ENCODE measurements at places on chromosomes 5 and 9.

DNA sequence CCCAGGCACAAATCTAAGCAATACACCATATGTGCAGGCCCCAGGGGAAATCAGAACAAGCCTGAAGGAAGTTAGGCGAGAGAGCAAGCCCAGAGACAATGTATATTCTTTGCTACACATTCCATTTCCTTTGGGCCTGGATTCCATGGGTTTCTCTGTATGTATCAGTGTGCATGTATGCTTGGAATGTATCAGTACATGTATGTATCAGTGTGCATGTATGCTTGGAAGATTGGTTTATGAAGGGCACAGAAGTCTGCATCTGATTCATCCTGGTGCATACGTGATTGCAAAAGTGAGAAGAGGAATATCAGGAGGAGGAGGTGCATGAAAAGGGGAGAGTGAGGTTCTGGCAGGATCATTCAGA, 232.6 kb upstream of the ANKRD55 start:
- DNase-seq, result no peak

GRCh38 chr5:6581090-6581489, 51.8 kb downstream of the NSUN2 start:
- DNase-seq, result no peak

DNA sequence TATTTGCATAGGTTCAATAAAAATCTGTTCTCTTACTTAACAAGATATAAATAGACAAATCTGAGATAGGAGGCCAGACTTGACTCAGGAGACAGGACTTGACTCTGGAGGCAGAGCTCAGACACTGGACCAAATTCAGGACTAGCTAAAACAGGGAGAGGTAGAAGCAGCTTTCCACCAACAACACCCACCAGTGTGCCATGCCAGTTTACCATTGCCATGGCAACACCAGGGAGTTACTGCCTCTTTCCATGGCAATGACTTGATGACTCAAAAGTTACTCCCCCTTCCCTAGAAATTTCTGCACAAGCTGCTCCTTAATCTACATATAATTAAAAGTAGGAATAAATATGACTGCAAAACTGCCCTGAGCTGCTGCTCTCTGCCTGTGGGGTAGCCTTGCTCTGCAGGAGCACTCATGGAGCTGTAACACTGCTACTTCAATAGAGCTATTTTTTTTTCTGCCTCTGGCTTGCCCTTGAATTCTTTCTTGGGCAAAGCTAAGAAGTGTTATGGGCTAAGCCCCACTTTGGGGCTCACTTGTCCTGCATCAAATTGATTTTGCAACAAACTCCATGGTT, 473.0 kb downstream of the PLK2 start:
- DNase-seq, result no peak

DNA sequence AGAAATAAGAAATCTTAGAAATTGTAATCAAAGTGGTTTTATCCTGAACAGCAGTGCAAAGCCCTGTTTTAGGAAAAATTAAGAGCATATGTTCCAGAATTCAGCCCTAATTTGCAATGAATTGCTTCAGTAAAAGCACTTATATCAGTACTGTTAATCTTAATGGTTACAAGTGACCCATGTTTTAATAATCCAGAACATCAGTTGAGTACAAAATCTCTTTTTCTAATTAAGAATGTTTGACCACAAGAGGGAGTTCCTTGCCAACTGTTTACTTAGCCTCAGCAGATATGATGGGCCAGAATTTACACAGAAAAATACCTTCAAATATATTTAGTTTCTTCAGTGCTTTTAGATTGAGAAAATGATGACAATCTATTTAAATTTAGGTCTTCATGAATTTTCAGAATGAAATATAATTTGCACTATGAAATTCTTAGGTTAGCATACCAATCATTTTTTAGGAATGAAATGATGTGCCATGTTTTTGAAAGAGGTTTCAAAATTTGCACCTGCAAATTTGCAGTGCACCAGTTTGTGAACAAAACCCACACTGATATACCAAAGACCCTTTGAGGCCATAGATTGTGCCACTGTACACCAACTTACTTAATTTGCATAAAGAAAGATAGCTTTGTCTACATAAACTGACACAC, 926.3 kb upstream of the ARRDC3 start:
- no peak for DNase-seq

GRCh38 chr9:6566409-6567139, 79.0 kb downstream of the GLDC start:
- DNase-seq, result no peak

DNA sequence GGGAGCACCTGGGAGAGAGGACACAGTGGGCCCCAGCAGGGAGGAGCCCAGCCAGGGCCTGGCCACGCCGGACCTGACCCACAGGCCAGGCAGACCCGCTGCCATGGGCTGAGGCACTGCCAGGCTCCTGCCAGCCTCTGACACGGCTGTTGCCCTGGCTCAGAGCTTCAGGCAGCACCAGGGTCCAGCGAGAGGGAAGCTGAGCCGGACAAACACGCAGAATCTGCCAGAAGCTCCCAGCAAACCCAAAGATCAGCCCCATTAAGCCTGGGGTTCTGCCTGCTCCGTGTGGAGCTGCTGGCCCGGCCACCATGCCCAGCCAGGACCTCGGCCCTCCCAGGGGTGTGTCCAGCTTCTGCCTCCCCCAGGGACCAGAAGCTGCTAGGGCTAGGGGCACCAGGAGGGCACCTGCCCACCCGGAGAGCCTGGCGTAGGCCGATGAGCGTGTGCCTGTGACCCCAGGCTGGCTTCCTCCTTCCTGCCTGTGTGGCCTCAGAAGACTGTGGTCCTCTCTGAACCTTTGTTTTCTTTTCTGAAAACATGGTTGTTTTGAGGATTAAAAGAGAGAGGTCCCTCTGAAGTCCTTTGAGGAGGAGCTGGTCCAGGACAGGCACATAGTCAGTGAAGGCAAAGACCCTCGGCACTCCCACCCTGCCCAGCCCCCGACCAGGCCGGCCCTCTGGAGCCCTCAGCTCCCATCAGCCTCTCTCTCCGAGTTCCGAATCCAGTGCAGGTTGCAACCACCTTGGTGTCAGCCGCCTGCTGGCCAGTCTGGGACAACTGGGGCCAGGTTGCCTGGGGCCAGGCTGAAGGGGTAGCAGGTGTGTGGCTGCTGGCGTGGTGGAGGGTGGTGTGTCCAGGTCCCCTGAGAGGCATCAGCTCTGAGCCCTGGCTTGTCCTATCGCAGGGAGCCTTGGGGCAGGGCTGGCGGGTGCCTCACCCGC, 39.6 kb downstream of the KCNT1 start:
- DNase-seq, result no peak

DNA sequence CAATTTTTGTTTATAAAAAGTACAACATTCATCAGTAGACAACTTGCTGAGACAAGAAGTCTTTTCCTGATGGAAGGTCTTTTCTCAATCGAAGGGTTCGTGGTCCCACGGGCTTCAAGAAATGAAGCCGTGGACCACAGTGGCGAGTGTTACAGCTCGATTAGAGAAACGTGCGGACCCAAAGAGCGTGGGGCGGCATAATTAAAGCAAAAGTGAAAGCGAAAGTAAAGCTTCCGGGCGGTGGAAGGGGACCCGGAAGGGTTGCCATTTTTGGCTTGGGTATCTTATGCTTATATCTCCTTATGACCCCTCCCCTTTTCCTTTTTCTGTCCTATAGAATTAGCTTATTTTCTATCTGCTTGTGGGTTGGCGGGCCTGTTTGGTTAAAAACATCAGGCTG, 2309.4 kb upstream of the ACO1 start:
- no peak for DNase-seq

DNA sequence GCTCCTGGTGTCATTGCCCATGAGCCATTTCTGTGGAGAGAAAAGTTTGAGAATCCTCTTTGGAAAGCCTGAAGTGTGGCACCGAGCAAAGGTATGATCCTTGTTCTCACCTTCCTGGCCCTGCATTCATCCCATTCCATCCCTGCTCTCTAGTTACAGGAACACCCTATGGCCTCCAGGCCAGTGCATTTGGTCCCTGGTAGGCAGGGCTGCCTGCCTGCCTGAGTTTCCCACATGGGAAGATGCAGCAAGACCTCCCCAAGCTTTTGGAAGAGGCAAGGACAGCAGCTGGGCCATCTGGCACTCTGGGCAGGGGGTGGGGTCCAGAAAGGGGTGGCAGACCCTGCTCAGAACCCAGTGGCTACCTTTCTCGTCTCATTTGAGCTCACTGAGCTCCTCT, 24.5 kb downstream of the IGIP start:
- no peak for DNase-seq

GRCh38 chr5:124516567-124516966, 229.9 kb downstream of the ZNF608 start:
- DNase-seq, result no peak

DNA sequence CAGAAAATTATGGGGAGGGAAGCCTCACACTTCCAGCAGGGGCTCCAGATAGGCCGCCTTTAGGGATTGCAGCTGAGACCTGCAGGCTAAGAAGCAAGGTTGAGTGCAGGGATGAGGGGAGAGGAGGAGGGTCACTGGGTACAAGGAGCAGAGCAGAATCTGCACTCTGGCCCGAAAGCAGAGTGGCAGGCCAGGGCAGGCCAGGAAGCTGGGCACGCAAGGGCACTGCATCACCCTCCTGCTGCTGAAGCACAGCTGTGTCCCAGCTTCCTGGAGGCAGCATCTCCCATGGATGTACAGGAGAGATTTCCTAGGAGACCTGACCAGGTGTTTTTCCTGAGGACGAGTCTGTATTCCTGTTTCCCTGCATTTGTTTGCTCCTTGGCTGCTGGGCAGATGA, 92.1 kb downstream of the SYK start:
- DNase-seq, result no peak

- no peak for DNase-seq
Measured at GRCh38 chr9:81460693-81461092, 228.7 kb downstream of the TLE1 start.

Data from T-helper 2 cell (primary cell).